ENCODE measurements at places on chromosomes 4 and X.

- DNase-seq: no peak
Measured at GRCh38 chrX:20529711-20530110, 263.0 kb upstream of the RPS6KA3 start.

- no peak for DNase-seq
Measured at GRCh38 chr4:75142850-75143249, 209.9 kb downstream of the PARM1 start.

DNA sequence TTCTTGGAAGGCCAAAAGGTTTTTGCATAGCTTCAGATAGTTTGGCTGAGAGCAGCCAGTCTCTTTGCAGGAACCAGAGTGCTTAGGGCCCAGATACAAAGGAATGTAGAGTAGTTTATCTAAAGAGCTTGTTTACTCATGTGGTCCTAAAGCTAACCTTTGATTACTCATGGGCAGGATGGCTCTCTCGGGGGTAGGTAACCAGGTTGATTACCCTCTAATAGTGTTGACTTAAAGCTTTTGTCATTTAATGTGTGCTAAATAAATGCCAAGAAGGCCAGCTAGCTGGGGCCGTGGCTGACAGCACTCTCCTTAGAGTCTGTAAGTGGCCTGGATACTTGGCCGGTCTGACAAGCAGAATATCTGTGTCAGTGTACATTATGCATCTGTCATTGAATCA lies 69.7 kb upstream of the MAGEB16 start:
- DNase-seq: no peak

DNA sequence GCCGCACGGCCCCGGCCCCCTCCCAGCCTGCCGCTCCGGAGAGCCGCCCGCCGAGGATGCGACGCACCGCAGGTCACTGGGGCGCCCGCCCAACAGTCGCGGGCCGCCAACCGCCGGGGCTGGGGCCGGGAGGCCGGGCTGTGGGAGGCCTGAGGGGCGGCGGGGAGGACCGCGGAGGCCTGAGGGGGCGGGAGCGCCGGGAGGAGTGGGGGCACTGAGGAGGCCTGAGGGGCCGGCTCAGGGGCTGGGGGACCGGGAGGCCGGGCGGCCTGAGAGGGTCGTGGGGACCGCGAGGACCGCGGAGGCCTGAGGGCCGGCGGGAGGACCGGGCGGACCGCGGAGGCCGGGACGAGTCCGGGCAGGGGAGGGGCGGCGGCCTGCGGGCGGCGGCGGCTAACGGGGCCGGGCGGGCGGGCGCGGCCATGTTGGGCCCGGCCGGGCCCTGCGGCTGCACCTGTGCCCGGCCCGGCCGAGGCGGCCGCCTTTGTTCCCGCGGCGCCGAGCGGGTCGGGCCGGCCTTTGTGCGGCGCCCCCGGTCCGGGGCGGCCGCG lies 353 bp downstream of the NSD2 start:
- DNase-seq: no peak

- peak; percentile 34 for DNase-seq
Measured at GRCh38 chr4:77819404-77819842, 255 bp upstream of the CNOT6L start.

- DNase-seq: peak; percentile 37
Measured at GRCh38 chr4:159926871-159927270, 824.0 kb downstream of the RAPGEF2 start.

GRCh38 chrX:37986893-37987292 lies 19.5 kb upstream of the SYTL5 start:
- DNase-seq: no peak

GRCh38 chr4:156190615-156191014 lies 236.9 kb upstream of the CTSO start:
- peak; percentile 54 for DNase-seq

DNA sequence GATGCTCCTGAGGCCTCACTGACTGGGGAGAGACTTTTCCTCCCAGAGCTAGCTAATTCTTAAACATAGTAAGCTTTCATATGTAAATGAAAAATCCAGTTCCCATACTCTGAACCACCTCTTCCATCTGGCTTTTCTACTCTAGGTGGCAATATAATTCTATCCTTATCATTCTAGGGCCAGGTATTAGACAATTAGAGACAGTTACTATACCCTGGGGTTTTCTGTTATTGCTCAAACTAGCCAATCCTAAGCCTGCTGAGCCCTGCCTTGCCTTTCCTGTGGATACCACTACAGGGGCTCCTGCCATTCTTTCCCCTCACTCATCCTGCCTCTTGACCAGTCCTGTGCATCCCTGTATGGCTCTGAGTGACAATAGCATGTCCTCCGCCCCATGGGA lies 552.0 kb downstream of the STIM2 start:
- peak; percentile 13 for DNase-seq

DNA sequence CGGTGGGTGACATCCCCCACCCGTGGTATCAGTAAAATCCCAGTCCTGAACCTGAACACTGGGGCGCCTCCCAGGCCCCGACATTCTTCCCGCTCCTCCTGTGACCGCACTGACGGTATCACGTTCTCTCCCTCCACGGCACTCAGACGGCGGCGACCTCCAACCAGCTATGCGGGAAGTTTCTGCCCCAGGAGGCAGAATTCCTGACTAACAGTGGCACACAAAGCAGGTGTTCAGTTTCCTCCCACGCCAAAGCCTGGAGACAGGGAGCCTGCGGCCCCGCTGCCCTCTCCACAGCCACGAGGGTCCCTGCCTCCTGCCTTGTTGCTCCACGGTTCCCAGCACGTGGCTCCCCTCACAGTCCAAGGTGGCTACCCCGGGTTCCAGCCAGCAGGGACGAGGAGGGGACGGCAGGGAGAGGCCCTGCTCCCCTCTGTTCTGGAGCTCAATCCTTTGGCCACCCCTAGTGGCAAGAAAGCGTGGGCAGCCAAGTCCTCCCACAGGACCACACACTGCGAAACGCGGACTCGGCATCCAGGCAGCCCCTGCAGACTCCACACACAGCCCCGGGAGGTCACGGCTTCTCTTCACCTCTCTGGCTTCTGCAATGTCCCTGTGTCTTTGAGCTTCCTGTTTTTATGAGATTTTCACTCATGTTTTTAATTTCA lies 15.2 kb downstream of the CTBP1 start:
- no peak for DNase-seq

DNA sequence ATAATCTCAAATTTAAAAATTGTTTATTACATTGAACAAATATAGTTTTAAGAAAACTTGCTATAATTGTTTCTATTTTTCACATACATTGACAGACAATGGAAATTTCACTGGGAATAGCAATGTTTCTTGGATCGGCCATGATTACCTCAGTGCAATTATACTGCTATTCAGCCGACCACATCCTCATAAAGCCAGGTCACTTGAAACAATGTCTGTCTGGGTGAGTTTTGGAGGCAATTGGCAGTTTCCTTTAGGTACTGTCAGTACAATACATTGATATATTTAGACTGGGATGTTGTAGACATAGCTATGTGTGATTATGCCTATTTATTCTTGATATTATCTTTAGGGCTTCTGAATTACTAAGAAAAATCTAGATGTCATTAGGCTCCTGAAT lies 89.5 kb upstream of the VEGFC start:
- no peak for DNase-seq

GRCh38 chr4:1027915-1028238 lies 16.5 kb downstream of the FGFRL1 start:
- DNase-seq: no peak

- DNase-seq: peak; percentile 62
Measured at GRCh38 chr4:152946446-152946845, 10.3 kb downstream of the FHDC1 start.

DNA sequence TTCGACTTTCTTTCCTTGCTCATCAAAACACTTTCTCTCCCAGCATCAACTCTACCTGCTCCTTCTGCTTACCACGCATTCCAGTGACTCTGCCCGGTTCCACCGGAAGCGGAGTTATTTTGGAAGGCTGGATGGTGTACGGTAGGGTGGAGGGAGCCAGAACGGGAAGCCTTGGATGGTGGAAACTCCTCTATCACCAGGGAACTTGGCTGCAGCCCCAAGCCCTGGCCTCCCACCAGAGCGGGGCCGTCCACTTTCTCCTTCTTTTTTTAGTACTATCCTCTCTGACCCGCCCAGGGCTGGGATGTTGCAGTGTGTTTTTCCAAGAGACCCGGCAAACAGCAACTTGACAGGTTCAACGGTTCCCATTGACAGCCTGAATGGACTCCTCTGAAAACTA lies 27.6 kb downstream of the ADGRG2 start:
- DNase-seq: no peak

DNA sequence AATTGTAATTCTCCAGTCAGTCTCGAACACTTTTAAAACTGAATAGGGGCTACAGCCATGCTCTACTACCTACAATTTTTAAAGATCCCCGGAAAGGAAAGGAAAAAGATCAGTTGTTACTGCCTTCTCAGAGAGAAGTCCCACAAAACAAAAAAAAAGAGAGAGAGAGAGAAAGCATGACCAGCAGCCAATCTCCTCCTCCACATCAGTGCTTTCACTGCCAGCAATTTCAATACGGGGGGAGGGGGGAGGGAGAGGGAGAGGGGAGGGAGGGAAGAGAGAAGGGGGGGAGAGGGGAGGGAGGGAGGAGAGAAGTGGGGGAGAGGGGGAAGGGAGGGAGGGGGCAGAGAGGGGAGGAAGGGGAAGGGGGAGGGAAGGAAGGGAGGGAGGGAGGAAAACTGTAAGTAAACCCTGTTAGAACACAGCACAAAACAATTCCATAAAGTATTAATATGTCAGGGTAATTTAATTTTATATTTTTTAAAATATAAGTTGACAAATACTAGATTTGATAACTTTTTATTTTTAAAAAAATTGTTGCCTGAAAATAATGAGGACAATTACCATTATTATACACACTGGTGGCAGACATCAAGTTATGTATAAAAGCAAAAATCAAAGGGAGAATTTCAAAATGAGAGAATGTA lies 108.0 kb downstream of the LRBA start:
- no peak for DNase-seq

DNA sequence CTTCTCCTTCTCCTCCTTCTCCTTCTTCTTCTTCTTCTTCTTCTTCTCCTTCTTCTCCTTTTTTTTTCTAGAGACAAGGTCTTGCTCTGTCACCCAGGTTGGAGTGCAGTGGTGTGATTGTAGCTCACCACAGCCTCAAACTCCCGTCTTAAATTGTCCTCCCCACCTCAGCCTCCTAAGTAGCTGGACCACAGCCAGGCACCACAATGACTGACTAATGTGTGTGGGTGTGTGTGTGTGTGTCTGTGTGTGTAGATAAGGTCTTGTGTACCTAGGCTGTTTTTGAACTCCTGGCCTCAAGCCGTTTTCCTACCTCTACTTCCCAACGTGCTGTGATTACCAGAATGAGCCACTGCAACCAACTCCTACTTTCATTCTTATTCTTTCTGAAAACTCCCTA lies 390.9 kb downstream of the ADAM29 start:
- peak; percentile 4 for DNase-seq

GRCh38 chr4:152394791-152395190 lies 141.1 kb downstream of the FBXW7 start:
- DNase-seq: peak; percentile 13
